Stimulated activated CD8-positive, alpha-beta memory T cell treated with anti-CD3 and anti-CD28 coated beads, Interleukin-4, amount 100 ng/mL, for 4 hours (primary cell): ENCODE measurements at places on chromosomes 12 and 14.

DNA sequence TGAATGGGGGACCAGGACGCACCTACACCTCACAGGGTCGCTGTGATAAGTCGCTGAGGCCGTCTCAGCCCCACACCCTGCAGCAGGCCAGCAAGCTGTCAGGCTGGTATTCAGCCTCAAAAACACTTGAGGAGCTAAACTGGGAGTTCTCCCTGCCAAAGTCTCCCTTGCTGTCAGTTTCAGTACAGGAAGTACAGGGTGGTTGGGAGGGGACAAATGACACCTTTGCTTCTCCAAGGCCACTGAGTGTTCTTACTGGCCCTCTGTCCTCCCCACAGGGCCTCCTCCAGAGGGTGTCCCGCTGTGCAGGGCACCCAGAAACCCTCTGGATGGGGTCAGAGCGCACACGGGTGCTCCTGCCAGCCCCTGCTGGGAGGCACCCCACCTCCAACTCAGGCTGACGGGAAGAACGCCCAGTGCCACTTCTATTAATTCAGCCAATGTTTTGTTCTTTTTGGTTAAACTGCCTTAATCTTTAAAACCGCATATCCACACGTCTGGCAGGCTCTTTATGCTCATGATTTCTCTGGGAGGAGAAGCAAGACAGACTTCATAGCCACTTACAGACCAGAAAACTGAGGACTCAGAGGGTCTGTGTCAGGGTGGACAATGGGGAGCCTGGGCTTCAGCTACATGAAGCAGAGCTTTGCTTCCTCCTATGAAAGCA, 75.9 kb downstream of the ITPK1 start:
- no peak for DNase-seq

- DNase-seq: no peak
These were observed 34.9 kb upstream of the ZNF740 start for GRCh38 chr12:53145383-53146260.

- no peak for DNase-seq
These were observed 15.0 kb downstream of the ZFYVE21 start for GRCh38 chr14:103730490-103731035.

DNA sequence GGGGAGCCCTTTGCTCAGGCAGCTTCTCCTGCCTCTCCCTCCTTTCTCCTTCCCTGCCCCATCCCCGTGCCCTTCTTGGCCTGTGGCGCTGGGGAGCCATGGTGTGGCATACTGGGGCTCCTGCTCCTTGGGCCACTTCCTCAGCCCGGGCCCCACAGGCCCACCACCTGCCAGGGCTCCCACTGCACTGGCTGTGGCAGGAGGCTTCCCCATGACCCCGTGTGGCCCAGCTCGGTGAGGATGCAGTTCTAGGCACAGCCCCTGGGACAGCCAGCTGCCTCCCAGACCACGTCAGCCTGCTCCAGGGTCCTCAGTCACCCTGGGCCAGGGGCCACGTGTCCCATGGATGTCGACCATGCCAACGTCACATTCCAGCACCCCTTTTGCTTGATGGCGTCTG, 13.0 kb upstream of the AMN start:
- no peak for DNase-seq

- DNase-seq: no peak
These were observed 14.0 kb upstream of the MUCL1 start for GRCh38 chr12:54840244-54840865.

DNA sequence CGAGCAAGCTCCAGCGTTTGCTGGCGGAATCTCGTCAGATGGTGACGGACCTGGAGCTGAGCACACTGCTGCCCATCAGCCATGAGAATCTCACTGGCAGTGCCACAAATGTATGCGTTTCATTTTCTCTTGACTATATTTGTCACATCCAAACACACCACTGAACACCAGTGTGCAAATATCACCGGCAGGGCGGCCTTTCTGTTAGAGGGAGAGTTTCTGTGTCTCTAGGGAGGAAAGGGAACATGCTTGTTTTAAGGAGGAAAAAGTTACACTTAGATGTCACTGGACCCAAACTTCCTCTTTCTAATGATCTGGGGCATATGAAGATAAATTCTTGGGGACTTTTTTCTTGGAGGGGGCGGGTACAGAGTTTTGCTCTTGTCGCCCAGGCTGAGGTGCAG, 21.9 kb upstream of the HIP1R start:
- no peak for DNase-seq

GRCh38 chr14:89364316-89364715, 52.7 kb downstream of the FOXN3 start:
- no peak for DNase-seq

DNA sequence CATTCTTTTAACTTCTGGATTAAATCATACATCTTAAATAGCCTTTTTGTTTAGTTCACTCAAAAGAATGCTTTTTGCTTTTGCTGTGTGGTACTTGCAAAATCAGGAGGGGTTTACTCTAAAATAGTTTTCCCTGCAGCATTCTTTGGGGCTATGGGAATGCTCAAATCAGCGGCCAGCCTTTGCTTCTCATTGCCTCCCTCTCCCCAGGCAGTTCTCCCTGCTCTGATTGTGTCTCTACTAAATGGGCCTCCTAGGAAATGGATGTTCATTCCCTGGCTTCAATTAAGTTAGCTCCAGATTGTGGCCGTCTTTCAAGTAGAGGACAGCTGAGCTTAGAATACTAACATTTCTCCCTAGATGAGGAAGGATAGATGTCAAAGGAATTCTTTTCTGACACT, 4.4 kb downstream of the TULP3 start:
- DNase-seq: no peak

GRCh38 chr12:107774349-107775029, at the start of gene ASCL4:
Gene ASCL4, plus strand, starts transcription at chr12:107774704. Its CDS starts 515 bp downstream, at chr12:107775219.
- DNase-seq: no peak

- no peak for DNase-seq
These were observed 258.6 kb downstream of the ZFP36L1 start for GRCh38 chr14:68534276-68534675.

- no peak for DNase-seq
These were observed 190.2 kb upstream of the CNOT2 start for GRCh38 chr12:70052931-70053497.

- no peak for DNase-seq
These were observed 1650.9 kb upstream of the SEL1L start for GRCh38 chr14:83184531-83184930.

DNA sequence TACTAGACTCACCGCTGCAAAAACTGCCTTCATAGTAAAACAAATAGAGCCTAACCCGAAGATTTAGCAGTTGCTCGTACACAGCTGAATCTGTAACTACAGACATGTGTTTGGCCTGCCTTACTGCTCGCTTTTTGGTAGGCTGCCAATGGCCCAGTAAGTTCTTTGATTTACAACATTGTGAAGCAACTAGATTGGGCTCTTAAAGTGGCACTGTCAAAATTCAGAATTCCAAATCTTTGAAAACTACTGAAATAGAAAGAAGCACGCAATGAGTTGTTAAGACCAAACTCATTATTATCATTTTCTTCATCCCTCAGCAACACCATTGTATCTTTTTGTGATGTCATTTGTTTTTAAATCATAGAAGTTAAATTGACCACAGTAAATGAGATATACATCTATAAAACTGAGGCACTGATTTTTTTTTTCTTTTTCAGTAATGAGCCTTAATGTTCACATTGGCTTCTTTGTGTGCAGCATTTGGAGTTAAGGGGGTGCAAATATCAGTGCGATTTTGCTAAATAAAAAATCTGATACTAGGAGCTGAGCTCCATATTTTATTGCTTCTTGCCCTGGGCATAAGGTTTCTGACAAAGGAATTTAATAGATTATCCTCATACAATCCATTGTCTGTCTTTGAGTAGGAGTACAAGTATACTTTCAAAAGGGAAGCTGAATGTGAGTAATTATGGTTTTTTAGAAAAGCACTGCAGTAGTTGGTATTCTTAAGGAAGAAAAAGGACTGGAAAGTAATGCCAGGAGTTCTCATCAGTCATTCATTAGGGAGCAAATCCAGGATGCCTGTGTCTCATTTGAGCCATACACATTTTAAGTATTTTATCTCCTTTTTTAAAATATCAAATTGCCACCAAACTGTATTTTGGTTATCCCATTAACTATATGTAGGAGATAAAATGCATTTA, 138.5 kb downstream of the KICS2 start:
- DNase-seq: no peak

- DNase-seq: no peak
These were observed 42.0 kb downstream of the SSH1 start for GRCh38 chr12:108815369-108815768.

DNA sequence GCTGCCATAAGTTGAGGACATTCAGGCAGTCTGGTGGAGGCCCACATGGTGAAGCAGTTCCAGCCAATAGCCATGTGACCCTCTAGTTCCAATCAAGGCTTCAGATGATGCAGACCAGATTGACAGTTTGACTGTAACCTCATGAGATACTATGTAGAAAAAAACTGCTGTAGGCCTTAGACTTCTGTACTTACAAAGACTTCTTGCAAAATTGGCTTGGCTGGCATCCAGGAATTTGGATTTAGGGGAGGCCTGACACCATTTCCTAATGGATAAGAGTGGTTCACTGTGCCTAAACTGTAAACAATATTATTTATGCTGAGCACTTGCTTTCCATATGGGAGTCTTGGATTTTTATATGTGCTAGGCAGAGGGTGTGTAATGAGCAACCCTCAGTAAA, 76.4 kb downstream of the RGS6 start:
- no peak for DNase-seq

DNA sequence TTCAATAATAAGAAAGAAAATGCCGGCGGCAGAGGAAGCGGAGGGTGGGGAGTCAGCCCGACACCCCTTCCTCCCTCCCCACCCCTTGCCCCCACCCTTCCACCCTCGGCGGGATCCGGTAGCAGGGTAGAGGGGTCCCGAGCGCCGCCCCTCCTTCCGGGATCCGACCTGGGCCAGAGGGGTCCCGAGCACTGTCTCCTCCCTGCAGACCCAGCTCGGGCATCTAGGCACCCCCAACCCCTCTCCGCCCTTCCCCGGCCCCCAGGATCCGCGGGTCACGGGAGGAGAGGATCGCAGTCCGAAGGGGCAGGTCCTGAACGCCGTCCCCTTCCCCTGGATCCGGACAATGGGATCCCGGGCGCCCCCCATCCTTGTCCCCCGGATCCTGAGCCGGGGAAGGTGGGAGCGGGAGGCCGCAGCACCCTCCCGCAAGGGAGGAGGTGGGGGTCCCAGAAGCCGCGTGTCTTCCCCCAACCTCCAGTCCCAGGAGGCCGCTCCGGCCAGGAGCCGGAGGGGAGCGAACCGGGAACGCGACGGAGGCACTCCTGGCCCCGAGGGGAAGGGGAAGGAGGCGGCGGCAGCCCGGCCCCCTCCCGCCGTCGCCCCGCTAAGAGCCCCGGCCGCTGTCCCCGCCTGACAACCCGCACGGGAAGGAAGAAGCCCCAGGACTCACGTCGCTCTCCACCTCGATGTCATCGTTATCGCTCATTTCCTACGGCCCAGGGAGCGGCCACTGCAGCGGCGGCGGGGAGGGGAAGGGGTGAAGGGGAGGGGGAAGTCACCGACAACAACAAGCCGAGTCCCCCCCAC, 481 bp downstream of the MAX start:
- DNase-seq: no peak

GRCh38 chr12:10111451-10111850, 12.7 kb upstream of the CLEC1A start:
- no peak for DNase-seq

DNA sequence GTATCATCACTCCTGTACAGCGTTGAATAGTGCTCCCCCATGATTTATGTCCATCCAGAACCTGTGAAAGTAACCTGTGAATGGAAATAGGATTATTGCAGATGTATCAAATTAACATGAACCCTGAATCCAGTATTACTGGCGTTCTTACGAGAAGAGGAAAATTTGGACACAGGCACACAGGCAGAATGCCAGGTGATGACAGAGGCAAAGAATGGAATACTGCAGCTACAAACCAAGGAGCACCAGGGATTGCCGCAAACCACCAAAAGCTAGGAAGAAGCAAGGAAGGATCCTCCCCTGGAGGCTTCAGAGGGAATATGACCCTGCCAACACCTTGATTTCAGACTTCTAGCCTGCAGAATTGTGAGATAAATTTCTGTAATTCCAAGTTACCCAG, 113.5 kb upstream of the EGLN3 start:
- no peak for DNase-seq

- no peak for DNase-seq
These were observed 94.3 kb upstream of the GPHB5 start for GRCh38 chr14:63413009-63413408.

- no peak for DNase-seq
These were observed 6.8 kb downstream of the PFKM start for GRCh38 chr12:48125985-48126384.

DNA sequence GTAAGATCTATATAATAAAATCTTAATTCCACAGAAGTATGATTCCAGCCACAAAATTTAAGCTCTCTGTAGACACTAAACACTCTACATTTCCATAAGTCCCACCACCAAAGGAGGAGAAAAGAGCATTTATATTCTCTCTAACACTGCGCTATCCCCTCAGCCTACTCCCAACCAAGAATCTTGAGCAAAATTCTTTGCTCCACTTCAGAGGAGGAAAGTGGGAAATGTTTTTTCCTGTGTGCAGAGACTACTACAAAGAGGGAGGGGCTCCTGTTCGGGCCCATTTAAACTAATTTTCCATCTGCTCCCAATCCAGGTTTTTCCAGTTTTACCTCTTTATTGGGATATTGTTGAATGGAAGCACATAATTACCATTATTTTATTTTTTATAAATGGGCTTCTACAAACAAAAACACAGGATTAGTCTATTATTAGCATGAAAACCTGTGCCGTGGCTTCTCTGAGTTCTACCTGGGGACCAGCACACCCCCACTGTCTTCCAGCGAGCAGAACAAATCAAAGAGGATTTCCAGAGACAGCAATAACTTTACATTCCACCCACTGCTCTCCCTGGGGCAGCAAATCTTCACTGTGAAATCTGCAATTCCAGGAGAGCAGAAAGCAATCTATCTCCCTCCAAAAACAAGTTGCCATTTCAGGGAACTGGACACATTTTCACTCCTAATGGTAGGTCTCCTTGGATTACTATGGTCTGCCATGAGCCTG, 174.0 kb downstream of the DAD1 start:
- DNase-seq: no peak

DNA sequence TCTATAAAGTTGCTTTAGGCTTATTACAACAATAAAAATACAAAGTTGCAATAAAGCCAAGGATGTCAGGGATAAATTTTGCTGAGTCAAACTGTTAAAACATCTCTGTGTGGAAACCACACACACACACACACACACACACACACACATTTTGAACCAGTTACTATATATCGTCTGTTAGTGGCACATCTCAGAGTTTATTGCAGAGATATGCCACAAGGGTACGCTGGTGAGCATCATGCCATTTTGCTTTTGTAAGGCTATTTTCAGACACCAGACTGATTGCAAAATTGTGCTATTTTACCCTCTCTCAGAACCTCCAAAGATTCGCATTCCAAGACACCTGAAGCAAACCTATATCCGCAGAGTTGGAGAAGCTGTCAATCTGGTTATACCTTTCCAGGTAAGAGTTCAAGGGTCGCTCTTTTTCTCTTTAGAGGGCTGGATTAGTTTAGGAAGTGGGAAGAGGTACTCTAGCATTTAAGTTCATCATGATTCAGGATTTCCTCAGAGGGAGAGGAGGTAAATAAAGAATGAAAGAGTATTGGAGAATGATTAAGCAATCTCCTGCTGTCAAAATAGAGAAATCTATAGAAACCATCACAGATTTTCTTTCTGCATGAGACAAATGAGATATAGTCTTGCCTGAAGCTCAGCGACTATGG, 27.3 kb upstream of the CHPT1 start:
- DNase-seq: no peak
